ENCODE measurements at places on chromosomes 3 and 15.
A peak's percentile ranks its signal among the peaks of the same experiment; 100 is the strongest.

GRCh38 chr3:101117980-101118379 is 124.8 kb upstream of the ABI3BP start:
- no peak for DNase-seq

- no peak for DNase-seq
These were observed 22.9 kb upstream of the ZBED2 start for GRCh38 chr3:111617912-111618601.

DNA sequence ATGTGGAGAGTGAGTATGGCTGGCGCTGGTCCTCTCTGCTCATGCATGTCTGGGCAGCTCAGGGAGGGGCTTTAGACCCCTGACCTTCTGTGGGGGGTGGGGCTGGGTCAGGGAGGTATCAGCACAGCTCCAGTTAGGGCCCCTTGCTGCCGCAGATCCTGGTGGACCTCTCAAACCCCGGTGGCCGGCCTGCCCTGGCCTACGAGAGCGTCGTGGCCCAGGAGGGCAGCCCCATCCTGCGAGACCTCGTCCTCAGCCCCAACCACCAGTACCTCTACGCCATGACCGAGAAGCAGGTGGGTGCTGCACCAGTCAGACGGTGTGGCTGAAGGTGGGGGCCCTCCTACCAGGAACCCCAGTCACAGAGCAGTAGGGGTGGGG is 20.2 kb downstream of the PLXNA1 start:
- no peak for DNase-seq

GRCh38 chr3:69948246-69948862 is 51.2 kb upstream of the SAMMSON start:
- no peak for DNase-seq

GRCh38 chr3:23805210-23805632 is 534 bp upstream of the UBE2E1 start:
- no peak for DNase-seq

DNA sequence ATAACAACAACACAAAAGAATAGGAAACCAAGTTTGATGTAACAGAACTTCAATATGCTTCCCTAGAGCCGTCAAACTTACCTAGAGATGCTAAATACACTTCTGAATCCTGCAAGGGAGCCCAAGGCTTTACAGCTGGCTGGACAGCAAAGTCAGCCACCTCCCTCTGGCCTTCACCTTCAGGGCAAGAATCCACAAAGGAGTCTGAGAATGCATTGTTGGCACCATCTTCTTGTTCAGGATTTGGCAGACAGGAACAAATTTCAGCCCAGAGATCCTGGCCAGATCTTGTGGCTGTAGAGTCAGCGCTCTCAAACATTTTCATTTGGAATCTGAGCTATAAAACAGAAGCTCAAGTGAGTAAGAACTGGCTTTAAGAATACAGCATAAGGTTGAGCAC is 2.2 kb downstream of the CCDC32 start:
- DNase-seq: no peak

DNA sequence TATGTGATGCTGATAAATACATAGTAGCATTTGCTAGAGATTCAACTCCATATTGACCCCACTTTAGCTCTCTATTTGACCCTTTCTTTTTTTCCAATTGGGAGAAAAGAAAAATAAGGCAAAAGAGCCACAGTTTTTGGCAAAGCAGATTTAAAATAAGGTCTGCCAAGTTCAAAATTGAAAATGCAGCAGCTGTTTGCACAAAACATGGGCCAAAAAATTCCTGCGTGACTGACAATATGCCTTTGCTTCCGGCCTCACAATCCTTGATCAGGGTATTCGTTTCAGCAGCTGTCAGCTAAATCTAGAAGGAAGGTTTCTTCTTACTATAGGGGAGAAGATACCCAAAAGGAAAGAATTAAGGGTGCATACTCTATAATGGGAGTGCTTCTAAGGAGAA is 563.5 kb upstream of the CCDC54 start:
- no peak for DNase-seq

GRCh38 chr3:196666001-196666867 is 26.7 kb downstream of the NRROS start:
- peak; percentile 85 for DNase-seq

- no peak for DNase-seq
These were observed 115.7 kb downstream of the TMCC1 start for GRCh38 chr3:129777806-129778205.

GRCh38 chr3:12288182-12289129 is at the start of gene PPARG:
PPARG (plus strand) TSS chr3:12289070; CDS start chr3:12379712, 90,642 bp downstream.
- no peak for DNase-seq
